Esophagus muscularis mucosa (tissue), 4 donors: ENCODE measurements at places on chromosomes 16 and 17. TPM values are rescaled to one million over a fixed set of nuclear protein-coding genes. Genes with fewer than 3 reads are reported as not detected.

DNA sequence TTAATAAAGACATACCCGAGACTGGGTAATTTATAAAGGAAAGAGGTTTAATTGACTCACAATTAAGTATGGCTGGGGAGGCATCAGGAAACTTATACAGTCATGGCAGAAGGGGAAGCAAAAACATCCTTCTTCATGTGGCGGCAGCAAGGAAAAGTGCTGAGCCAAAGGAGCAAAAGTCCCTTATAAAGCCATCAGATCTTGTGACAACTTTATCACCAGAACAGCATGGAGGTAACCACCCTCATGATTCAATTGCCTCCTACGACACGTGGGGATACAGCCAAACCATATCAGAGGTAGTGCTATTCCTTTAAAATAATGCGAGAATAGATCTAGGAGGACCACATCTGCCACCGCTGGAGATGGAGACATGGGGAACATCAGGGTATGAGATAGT lies 9.0 kb downstream of the C16orf54 start:
- H3K27ac ChIP-seq, result no peak overlapping the region
- no peaks in the 10 kb centered on the region for H3K4me1 ChIP-seq
- H3K27me3 ChIP-seq, result no peaks in the 10 kb centered on the region
- no peak overlapping the region for H3K4me3 ChIP-seq
- no peaks in the 10 kb centered on the region for H3K36me3 ChIP-seq
- no peak for DNase-seq

- no peaks in the 10 kb centered on the region for H3K27me3 ChIP-seq
- H3K4me1 ChIP-seq, result peaks cover 3% of the 10 kb centered on the region
- H3K36me3 ChIP-seq, result no peaks in the 10 kb centered on the region
- no peak for DNase-seq
- H3K4me3 ChIP-seq, result no peak overlapping the region
Observed at GRCh38 chr17:78529871-78530670, 47.1 kb downstream of the DNAH17 start.

Gene SULT1A2
- 0.97 TPM for total RNA-seq

Gene HOXB3
- total RNA-seq, result 23.8 TPM
